ENCODE measurements at places on chromosomes 4 and X.

DNA sequence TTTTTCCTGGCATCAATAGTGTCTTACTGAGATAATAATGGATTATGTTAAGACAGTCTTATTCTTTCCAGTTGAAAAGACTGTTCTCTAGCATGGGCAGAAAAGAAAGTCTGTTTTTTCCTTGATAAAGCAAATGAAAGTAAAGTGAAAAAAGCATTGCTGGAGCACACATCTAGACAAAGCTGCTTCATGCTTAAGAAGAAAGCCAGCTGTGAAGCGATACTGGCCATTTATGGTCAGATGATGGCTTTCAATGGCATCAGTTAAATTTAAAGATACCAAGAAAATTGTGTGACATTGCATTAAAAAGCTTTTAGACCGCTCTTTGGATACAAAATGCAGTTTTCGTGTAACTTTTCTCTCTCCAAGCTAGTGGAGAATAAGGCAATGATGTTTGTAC lies 242.1 kb upstream of the TRAM1L1 start:
- DNase-seq: no peak

DNA sequence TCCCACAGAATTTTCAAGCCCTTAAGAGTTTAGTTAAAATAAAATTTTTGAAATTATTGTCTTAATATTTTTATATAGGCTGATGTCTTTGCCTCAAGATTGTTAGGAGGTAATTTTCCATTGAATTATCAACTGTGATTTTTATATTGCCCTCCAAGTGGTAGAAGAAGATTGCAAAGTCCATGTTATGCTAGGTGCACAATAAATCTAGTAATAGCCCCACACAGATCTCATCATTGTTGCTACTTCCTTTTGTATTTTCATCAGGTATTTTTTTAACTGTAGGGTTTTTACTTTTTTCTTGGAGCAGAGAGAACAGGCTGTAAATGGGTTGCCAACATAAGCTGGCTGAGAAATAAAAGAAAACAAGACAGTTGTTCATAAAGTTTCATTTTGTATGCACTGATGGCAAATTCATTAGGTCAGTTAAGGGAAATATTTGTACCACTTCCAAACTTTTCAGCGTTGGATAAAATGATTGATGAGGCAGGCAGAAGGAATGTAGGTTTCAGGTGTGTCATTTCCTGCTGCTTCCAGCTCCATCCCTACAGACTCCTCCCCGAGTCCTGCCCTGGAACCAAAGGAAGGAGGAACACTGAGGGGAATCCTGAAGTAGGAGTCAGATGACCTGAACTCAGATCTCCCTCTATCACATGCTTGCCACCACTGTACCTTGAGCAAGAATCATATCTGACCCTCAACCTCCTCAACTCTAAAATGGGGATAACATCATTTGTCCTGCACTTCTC lies 105.5 kb downstream of the PRRG1 start:
- DNase-seq: no peak

DNA sequence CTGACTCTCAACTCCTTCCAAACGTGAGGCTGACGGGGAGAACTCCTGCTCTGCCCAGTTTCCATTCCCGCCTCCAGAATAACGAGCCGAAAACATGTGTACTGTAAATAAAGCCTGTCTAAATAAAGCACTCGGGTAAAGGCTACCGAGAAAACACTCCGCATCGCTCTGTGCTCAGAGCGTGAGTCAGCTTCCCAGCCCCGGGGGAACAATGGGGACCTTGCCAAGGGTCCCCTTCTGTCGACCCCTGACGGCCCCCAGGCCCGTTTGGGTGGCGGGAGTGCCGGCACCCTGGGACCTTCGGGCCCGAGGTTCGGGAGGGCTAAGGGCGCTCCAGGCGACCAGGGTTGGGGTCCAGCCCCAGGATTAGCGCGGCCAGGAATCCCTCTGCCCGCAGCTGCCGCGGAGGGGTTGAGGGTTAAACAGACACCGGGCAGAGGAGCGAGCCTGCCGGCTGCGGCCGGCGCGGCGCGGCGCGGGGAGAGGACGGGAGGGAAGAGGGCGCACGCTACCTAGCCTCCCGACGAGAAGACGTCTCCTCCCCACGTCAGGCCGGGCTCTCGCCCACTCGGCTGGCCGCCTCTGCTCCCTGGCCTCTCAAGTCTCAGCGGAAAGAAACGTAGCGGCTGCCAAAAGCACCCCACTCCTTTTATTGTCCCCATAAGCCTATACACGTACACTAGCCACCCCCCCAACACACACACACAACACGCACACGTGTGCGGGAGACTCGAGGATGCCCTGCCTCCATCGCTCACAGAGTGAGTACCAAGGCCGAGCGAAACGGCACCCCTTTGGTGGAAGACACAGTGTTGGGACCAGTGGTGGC lies 85.5 kb downstream of the BCOR start:
- no peak for DNase-seq

DNA sequence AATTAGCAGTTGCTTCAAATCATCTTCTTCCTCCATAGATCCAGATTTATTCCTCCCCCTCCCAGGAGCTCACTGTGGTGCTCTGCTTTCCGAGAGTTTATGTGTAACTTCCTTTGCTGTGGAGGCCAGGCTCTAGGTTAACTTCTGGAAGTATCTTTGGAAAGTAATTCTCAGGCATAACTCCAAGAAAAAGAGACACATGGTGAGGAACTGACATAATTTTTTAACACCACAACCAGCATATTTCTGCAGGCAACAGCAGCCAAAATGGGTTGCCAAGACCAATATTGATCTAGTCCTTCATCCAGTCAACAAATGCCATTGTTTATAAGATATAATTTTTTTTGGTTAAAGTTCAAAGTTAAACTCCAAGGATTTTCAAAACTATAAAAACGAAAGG lies 114.5 kb upstream of the RBPJ start:
- DNase-seq: no peak

- no peak for DNase-seq
Measured at GRCh38 chr4:140704964-140705363, 51.2 kb downstream of the TBC1D9 start.

GRCh38 chrX:134727363-134727762 lies 69.1 kb upstream of the PLAC1 start:
- no peak for DNase-seq

DNA sequence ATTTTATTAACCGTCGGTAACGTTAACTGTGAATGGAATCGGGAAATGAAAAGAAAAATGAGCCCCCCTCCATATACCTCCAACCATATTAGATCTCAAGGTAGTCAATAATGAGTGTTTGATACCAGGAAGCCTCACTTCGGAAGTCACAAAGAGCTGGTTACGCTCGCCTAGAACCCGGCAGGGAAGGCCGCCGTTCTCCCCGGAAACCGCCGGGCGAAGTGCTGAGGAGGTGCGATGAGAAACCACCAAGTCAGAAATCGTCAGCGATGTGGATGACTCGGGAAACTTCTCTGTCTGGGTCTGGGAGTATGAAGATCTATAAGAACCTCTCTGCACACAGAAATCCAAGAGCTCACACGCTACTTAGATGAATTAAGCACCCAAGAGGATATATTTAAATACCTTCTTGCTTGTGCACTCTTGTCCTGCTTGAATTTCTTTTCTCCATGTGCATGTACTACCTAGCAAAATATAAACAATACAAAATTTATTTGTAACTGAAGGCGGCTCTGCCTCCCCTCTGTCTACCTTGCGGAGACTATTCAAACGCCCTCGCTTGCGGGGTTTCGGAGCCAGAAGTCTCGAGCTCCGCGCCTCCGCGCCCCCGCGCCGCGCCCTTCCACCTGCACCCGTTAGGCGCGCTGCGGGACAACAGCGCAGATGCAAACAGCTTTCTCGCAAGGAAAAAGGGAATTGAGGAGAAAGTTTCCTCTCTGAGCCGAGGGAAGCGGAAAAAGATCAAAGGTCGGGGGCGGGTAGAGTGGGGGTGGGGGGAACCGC lies 17.8 kb downstream of the NKX6-1 start:
- no peak for DNase-seq

- no peak for DNase-seq
Measured at GRCh38 chr4:54954656-54955388, 170.6 kb downstream of the KDR start.

- DNase-seq: no peak
Measured at GRCh38 chrX:100405424-100405823, 4.6 kb downstream of the PCDH19 start.

GRCh38 chr4:86972997-86973396 lies 38.2 kb downstream of the AFF1 start:
- no peak for DNase-seq

GRCh38 chr4:115424852-115425251 lies 311.4 kb upstream of the NDST4 start:
- no peak for DNase-seq

- no peak for DNase-seq
Measured at GRCh38 chr4:102807345-102807744, 20.0 kb downstream of the UBE2D3 start.

GRCh38 chrX:153485396-153486080 lies 9.2 kb upstream of the BGN start:
- no peak for DNase-seq

GRCh38 chrX:19795307-19795706 lies 92.1 kb downstream of the SH3KBP1 start:
- DNase-seq: no peak

DNA sequence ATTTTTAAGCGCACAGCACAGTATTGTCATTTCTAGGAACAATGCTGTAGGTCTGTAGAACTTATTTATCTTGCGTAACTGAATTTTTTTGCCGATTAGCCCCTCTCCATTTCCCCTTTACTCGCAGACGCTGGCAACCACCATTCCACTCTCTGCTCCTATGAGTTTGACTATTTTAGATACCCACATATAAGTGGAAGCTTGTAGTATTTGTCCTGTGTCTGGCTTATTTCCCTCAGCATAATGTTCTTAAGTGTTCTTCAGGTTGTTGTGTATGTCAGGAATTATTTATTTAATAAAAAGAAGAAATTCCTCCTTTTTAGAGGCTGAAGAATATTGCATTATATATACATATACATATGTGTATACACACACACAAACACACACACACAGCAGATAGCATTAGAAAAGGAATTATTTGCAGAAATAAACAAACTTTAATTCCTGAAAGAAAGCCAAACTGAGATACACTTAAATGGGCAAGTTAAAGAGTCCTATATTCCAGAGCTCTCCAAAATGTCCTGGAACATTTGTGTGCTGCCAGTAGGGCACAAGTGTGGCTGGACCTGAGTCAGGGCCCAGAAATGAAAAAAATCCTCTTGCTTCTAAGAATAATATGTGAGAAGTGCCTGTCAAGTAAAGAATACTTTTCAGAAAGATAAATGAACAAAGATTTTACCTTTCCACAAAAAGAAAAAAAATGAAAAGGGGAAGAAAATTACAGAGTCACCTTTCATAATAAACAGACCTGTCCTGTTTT lies 4.5 kb upstream of the ZNF330 start:
- no peak for DNase-seq

- DNase-seq: no peak
Measured at GRCh38 chrX:3522101-3522650, 175.7 kb upstream of the MXRA5 start.

GRCh38 chrX:118216087-118216486 lies 99.5 kb upstream of the KLHL13 start:
- DNase-seq: no peak

DNA sequence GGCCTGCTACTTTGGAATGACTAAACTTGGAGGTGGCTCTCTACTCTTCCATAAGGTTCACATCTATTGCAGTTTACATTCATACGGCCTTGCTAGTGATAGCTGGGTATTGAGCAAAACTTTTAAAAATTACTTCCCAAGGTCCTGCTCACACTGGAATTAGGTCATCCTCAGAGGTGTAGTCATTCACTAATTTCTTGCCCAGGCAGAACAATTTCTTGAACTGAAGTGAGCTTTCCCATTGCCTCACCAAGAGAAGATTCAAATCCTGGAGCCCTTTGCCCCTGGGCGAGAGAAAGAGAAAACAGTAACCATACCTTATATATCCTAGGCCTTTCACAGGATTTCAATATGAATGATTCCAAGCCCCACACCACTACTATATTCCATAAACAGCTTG lies 109.2 kb downstream of the GUCY2F start:
- no peak for DNase-seq
